Tibial artery (tissue), 4 donors: ENCODE measurements at places on chromosomes 1 and 21.

GRCh38 chr1:39103328-39104157 is 77.4 kb downstream of the NDUFS5 start:
- H3K4me3 ChIP-seq, result no peak overlapping the region
- H3K27me3 ChIP-seq, result no peaks in the 10 kb centered on the region
- H3K4me1 ChIP-seq, result peaks cover 47% of the 10 kb centered on the region
- no peak for DNase-seq
- peak overlapping the region; percentile 92 for H3K27ac ChIP-seq

DNA sequence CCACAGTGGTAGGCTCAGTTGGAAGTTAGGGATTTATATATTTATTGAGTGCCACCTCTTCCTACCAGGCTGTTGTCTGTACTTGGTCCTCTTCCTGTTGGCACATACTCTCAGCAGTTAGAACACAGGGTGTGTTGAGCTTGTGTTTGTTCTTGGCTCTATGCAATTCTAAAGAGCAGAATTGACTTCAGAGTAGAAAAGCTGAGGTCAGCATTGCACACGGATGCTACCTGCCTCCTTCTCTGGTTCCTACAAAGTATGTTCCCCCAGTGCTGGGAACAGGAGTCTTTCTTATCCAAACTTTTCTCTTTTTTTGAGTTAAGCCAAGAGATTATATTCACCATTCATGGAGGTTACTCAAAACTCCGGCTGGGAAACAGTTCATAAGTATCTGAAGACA is 16.5 kb upstream of the CD53 start:
- no peak for DNase-seq

DNA sequence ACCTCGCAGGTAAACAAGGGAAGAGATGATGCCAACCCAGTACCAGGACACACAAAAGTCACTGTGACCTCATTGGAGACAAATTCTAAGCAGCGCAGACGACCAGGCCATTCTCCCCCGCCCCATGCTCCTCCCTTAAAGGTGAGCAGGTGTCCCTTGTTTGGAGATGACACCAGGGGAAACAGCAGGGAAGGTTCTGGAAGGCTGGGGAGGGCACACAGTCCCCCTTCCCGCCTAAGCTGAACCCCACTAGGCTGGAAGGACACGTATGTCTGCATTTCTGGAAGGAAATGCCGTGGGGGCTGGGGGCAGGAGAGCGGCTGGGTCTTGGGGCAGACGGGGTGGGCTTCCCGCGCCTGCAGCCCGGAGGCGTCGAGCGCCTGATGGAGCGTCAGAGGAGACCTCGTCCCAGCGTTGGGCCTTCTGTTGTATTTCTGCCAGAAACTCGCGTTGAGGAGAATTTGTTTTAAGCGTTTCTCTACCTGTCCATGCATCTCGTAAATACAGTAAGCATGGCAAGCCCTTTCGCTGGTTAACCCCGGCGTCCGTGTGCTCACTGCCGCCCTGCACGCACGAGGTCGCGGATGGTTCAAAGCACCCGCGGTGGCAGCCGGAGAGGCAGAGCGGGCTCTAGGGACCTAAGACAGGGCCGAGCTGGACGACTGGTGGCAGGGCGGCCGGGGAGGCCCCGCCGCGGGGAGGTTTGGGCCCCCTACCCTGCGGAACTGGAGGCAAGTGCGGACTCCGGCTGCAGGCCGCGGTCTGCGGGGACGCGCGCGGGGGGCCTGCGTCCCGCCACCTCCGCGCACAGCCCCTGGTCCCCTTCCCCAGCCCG is 1.2 kb upstream of the LHX4 start:
- no peak overlapping the region for H3K27ac ChIP-seq
- peaks cover 3% of the 10 kb centered on the region for H3K27me3 ChIP-seq
- H3K4me1 ChIP-seq, result peaks cover 44% of the 10 kb centered on the region
- peak; percentile 53 for DNase-seq
- peak overlapping the region; percentile 47 for H3K4me3 ChIP-seq
- H3K36me3 ChIP-seq, result no peaks in the 10 kb centered on the region

- DNase-seq, result no peak
- H3K27me3 ChIP-seq, result no peaks in the 10 kb centered on the region
- H3K4me3 ChIP-seq, result no peak overlapping the region
Measured at GRCh38 chr1:28026329-28026728, 62.1 kb downstream of the EYA3 start.

- peak overlapping the region; percentile 9 for H3K27ac ChIP-seq
- H3K4me3 ChIP-seq, result no peak overlapping the region
- H3K4me1 ChIP-seq, result peaks cover 6% of the 10 kb centered on the region
- H3K36me3 ChIP-seq, result peaks cover 11% of the 10 kb centered on the region
- DNase-seq, result no peak
- H3K27me3 ChIP-seq, result no peaks in the 10 kb centered on the region
Measured at GRCh38 chr21:33289199-33289819, 23.1 kb downstream of the IL10RB start.

DNA sequence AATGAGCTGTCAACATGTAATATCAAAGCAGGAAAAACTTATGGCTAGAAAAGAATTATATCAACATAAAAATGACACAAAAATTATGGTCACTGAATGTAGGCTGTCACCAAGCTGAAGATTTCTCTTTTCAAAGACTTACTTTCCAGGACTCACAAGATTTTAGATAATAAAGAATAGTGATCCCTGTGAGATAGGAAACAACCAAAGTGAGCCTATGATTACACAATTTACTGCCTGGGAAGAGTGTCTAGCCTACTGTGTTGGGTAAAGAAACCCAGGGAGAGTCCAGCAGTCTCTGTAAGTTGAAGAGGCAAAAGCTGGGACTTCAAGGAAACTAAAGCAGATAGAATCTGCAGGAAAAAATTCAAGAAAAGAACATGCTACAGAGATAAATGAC is 20.2 kb upstream of the RGS1 start:
- H3K4me1 ChIP-seq, result peaks cover 13% of the 10 kb centered on the region
- no peak for DNase-seq
- H3K4me3 ChIP-seq, result no peak overlapping the region
- peak overlapping the region; percentile 3 for H3K27ac ChIP-seq
- H3K27me3 ChIP-seq, result no peaks in the 10 kb centered on the region

- H3K4me1 ChIP-seq, result no peaks in the 10 kb centered on the region
- H3K36me3 ChIP-seq, result no peaks in the 10 kb centered on the region
- no peaks in the 10 kb centered on the region for H3K27me3 ChIP-seq
- H3K27ac ChIP-seq, result no peak overlapping the region
Measured at GRCh38 chr1:236122176-236122575, 20.2 kb upstream of the GPR137B start.

DNA sequence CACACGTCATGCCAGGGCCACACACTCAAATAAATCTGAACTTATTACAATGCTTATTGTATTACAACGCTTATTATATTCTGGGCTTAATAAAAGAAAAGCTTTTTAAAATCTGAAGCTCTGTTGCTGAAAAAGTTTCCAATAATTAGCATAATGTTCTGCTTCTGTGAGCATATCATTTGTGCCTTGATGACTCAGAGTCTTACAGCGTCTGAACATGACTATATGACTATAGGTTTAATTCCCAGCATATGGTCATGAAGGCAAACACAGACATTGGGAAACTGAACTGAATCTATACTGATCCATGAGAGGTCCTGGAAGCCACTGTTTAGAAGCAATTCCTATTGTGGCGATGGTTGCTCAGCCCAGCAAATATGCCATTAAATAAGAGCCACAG is 66.3 kb downstream of the SIM2 start:
- no peak overlapping the region for H3K27ac ChIP-seq
- peaks cover 6% of the 10 kb centered on the region for H3K36me3 ChIP-seq
- H3K4me1 ChIP-seq, result no peaks in the 10 kb centered on the region
- no peak for DNase-seq
- no peak overlapping the region for H3K4me3 ChIP-seq

- H3K27me3 ChIP-seq, result no peaks in the 10 kb centered on the region
- H3K27ac ChIP-seq, result no peak overlapping the region
- peaks cover 6% of the 10 kb centered on the region for H3K4me1 ChIP-seq
- H3K4me3 ChIP-seq, result no peak overlapping the region
- no peak for DNase-seq
Measured at GRCh38 chr1:100391675-100392074, 39.4 kb downstream of the CDC14A start.

GRCh38 chr21:17818186-17819113 is 706 bp downstream of the C21orf91 start:
- peaks cover 4% of the 10 kb centered on the region for H3K36me3 ChIP-seq
- H3K27me3 ChIP-seq, result no peaks in the 10 kb centered on the region
- H3K4me3 ChIP-seq, result peak overlapping the region; percentile 99
- H3K4me1 ChIP-seq, result peaks cover 23% of the 10 kb centered on the region
- H3K27ac ChIP-seq, result peak overlapping the region; percentile 92
- peak; percentile 66 for DNase-seq

- H3K4me1 ChIP-seq, result no peaks in the 10 kb centered on the region
- H3K4me3 ChIP-seq, result no peak overlapping the region
- peak; percentile 25 for DNase-seq
- peaks cover 9% of the 10 kb centered on the region for H3K27me3 ChIP-seq
- no peak overlapping the region for H3K27ac ChIP-seq
- no peaks in the 10 kb centered on the region for H3K36me3 ChIP-seq
Measured at GRCh38 chr1:30489737-30490389, 233.5 kb downstream of the MATN1 start.

- H3K27me3 ChIP-seq, result no peaks in the 10 kb centered on the region
- peak; percentile 46 for DNase-seq
- H3K27ac ChIP-seq, result no peak overlapping the region
- H3K36me3 ChIP-seq, result no peaks in the 10 kb centered on the region
- H3K4me3 ChIP-seq, result no peak overlapping the region
- no peaks in the 10 kb centered on the region for H3K4me1 ChIP-seq
Measured at GRCh38 chr1:30513396-30514136, 209.8 kb downstream of the MATN1 start.

GRCh38 chr1:43366179-43366578 is 1.6 kb downstream of the ELOVL1 start:
- H3K36me3 ChIP-seq, result peaks cover 47% of the 10 kb centered on the region
- peak overlapping the region; percentile 93 for H3K27ac ChIP-seq
- peak; percentile 24 for DNase-seq
- no peaks in the 10 kb centered on the region for H3K27me3 ChIP-seq
- H3K4me3 ChIP-seq, result peak overlapping the region; percentile 96
- H3K4me1 ChIP-seq, result peaks cover 32% of the 10 kb centered on the region

DNA sequence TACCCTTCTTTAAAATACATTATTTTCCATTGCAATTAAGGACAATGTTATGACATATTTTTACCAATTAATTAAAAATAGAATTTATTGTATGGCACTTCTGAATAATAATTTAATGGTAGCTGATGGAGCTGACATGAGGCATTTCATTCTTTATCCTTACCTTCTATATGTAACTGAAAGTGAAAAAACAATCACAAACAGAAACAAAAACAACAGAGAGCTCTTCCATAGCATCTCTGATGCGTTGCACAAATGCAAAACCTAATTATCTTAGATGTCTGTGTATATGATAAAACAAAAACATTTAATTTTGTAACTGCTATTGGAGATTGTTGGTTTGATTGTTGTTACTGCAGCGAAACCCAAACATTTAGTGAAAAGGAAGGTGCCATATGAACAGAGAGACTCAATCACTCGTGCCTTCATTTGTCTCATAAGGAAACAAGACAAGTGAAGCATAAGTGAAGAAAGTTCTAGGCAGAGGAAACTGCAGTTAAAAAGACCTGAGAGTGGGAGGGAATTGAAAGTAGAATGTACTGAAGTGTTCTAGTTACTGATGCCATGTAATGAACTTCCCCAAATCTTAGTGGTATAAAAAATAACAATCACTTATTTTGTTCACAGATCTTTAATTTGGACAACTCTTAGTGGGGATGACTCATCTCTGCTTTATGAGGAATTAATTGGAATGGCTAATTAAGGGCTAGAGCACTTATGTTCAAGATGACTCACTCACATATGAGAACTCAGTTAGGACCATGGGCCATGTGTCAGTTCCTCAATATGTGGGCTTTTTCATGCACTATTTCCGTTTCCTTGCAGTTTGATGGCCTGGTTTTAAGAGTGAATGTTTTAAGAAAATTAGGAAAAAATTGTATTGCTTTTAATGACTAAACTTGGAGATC is 245.0 kb upstream of the OLFM3 start:
- no peak overlapping the region for H3K27ac ChIP-seq
- no peaks in the 10 kb centered on the region for H3K36me3 ChIP-seq
- H3K4me3 ChIP-seq, result no peak overlapping the region
- H3K4me1 ChIP-seq, result no peaks in the 10 kb centered on the region
- no peaks in the 10 kb centered on the region for H3K27me3 ChIP-seq
- no peak for DNase-seq

- DNase-seq, result peak; percentile 59
- no peak overlapping the region for H3K27ac ChIP-seq
- no peaks in the 10 kb centered on the region for H3K27me3 ChIP-seq
- no peak overlapping the region for H3K4me3 ChIP-seq
- H3K4me1 ChIP-seq, result peaks cover 8% of the 10 kb centered on the region
Measured at GRCh38 chr1:43306688-43307457, 6.1 kb downstream of the TIE1 start.

DNA sequence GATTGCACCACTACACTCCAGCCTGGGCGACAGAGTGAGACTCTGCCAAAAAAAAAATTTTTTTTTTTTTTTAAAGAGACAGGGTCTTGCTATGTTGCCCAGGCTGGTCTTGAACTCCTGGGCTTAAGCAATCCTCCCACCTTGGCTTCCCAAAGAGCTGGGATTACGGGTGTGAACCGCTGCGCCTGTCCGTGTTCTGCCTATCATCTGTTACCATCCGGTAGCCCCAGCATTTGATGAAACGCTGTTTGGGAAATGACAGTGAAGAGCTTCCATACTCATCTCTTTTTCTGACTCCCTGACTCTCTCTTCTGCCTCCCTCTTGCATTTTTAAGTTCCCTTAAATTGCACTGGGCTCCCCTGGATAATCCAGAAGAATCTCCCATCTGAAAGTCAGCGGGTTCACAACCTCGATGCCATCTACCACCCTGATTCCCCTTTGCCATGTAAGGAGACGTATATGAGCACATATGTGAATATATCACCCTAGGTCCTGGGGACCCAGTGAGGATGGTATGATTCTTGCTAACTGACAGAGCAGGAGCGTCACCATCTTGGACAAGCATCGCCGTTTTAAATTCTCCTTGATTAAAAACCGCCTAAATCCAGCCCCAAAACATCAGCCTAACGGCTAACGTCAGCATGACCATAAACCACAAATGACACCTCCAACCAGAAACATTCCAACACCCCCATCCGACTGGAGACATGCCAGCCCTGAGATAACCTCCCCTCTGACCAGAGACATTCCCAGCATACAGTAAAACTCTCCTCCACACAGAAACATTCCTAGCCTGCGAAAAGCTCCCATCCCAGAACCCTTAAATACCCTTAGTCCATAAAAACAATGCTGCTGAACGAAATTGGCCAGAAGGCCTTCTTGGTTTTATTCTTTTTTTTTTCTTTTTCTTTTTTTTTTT is 12.4 kb downstream of the TNFRSF8 start:
- no peak for DNase-seq
- H3K27me3 ChIP-seq, result no peaks in the 10 kb centered on the region
- peaks cover 3% of the 10 kb centered on the region for H3K4me1 ChIP-seq
- H3K27ac ChIP-seq, result no peak overlapping the region

DNA sequence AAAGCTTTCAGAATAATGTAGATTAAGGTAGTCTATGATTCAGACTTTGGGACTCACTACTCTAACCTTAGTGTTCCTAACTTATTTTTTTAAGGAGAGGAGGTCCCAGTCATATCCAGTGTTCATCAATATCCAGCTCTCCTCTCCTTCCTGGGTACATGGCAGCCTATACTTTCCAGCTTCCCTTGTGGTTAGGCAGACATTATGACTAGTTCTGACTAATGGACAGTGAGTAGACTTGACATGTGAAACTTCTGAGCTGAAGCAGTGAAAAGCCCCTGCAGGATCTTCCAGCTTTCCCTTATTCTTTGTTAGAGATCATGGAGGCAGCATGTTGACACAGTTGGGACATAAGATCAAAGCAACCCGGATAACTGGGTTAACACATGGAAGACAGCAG is 144.2 kb downstream of the PTPRU start:
- no peak for DNase-seq
- H3K27ac ChIP-seq, result no peak overlapping the region
- no peak overlapping the region for H3K4me3 ChIP-seq
- H3K4me1 ChIP-seq, result no peaks in the 10 kb centered on the region
